H54 (cell line): ENCODE measurements at places on chromosomes 2 and 18.

DNA sequence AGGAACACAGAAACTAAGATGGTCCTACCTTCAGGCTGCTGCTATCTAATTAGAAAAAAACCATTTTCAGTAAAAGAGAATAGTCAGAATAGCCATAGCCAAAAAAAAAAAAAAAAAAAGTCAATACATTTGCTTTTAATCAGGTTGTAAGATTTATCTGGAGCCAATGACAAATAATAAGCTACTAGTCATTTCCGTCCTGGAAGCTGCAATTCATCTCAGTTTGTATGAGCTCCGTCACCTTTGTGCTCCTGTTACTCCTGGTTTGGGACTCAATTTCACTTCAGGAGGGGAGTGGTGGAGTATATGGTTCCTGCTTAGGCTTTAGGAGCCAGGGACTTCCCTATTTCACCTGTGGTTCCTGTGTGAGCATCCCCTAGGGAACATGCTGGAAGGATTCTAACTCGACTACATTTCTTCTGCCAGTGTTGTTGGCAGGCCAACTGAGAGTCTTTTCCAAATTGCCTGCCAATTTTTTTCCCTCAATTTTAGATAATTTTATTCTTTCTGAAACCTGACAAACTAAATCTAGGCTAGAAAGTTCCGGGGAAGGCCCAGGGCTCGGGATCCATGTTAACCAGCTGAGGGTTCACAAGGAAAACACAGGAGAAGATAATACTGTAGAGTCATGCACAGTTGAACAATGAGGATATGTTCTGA is 481.8 kb downstream of the DLGAP1 start:
- no peak for DNase-seq

- no peak for DNase-seq
Measured at GRCh38 chr2:100544911-100545596, 17.7 kb upstream of the PDCL3 start.

DNA sequence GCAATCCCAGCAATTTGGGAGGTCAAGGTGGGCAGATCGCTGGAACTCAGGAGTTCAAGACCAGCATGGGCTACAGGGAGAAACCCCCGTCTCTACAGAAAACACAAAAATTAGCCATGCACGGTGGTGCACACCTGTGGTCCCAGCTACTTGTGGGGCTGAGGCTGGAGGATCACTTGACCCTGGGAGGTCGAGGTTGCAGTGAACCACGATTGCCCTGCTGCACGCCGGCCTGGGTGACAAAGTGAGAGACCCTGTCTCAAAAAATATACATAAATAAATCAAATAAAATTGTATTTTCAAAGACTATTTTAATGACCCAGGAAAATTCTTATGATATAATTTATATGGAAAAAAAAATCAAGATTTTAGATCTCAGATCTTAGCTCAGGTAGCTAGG is 191.5 kb downstream of the ZFP36L2 start:
- DNase-seq = no peak

DNA sequence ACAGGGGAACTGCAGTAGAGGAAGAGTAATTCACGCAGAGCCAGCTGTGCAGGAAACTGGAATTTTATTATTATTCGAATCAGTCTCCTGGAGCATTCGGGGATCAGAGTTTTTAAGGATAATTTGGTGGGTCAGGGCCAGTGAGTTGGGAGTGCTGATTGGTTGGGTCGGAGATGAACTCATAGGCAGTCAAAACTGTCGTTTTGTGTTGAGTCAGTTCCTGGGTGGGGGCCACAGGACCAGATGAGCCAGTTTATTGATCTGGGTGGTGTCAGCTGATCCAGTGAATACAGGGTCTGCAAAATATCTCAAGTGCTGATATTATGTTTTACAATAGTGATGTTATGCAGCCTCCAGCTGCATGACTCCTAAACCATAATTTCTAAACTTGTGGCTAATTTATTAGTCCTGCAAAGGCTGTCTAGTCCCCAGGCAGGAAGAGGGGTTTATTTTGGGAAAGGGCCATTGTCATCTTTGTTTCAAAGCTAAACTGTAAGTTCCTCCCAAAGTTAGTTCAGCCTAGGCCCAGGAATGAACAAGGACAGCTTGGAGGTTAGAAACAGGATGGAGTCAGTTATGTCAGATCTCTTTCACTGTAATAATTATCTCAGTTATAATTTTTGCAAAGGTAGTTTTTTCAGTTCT is 67.0 kb downstream of the ASAP2 start:
- DNase-seq = no peak

DNA sequence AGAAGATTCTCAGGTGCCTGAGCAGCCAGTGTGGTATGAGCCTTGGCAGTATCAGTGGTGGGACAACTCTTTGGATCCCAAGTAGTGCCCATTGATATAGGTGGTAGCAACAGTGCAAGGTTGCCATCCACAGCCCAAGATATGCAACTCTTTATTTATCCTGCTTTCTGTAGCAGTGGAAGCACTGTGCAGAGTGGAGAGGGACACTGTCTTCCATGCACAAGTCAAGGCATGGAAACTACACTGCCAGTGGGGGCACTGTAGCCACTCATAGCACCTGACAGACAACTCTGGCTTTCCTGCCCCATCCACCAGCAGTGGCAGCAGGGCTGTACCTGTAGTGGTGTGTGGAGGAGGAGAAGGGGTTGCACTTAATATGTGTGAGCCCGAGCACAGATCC is 409.6 kb upstream of the TMEFF2 start:
- no peak for DNase-seq

DNA sequence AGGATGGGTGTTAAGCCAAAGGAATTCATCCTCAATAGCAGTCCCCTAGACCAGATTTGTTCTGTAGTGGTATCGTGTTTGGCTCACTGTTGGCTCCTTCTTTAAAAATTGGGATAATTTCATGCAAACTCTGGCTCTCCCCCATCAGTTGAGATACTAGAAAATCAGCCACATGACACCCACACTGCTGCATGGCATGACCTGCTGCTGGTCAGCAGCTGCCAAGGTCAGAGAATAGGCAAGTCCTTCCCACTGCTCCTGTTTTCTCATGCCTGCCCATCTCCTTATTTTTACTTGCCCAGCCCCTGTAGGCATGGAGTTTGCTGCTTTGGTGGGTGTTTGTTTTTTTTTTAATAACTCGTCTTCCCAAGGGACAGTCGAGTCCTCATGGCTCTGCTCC is 1.0 kb upstream of the SNRNP200 start:
- no peak for DNase-seq

- peak; percentile 35 for DNase-seq
Measured at GRCh38 chr2:27191070-27191829, 20.6 kb upstream of the ATRAID start.

DNA sequence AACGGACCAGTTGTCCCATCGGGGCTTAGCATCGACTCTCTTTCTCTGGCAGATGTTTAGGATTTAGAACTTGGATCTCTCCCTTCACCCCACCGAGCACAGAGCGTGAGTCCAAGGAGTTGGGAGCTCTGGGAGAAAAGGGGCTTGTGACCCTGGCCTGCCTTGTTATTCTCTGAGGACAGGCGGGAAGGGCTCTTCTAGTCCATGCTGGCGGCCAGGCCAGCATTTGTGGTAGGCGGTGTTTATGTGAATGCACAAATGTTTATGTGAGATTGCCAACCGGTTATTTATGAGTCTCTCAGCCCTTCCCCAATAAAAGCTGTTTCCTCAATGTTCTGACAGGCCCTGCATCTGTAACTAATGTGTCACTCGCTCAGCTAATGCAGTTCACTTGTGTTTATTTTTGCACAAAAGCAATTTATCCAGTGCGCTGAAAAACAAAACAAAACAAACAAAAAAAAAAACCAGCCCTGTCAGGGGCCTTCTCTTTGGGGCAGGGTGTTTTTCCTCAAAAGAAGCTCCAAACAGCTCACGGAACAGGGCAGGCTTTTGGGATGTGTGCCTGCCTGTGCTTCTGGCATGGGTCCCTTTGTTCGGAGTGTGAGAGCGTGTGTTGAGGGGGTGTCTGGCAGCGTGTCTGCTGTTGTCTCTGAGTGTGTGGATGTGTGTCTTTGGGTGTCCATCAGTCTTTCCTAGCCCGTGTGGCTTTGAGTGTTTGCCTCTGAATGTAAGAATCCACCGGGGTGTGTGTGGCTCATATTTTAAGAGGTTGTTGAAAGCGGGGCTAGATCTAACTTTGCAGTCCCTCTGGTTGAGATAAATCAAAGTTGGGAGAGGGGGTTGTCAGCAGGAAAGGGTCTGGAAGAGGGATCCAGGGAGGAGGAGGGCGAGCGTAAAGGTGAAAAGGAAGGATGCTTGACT is 52.8 kb upstream of the HAAO start:
- no peak for DNase-seq

- peak; percentile 13 for DNase-seq
Measured at GRCh38 chr2:191521608-191522208, 156.2 kb upstream of the NABP1 start.
